ENCODE measurements at places on chromosomes 3 and 15.

GRCh38 chr3:63921741-63922482 is 9.7 kb upstream of the SCAANT1 start:
- no peak for DNase-seq

DNA sequence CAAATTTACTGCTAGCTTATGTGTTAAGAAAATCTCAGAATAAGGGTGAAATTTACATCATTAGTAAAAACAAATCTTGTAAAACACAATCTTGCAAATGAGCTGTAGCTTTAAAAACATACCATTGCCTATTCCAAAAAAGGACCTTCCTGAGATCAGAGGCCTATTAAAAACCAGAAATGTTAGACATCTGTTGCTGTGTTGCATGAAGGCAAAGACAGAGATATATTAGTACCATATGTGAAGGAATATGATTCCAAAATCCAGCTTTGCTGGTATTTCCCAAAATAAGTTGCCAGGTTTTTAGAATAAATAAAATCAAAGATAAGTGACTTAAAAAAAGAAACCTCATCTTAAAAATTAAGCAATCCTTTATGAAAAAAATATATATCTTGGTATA is 504.1 kb upstream of the CDIN1 start:
- peak; percentile 35 for DNase-seq

GRCh38 chr3:13615019-13615528 is 66.1 kb downstream of the FBLN2 start:
- DNase-seq, result no peak

GRCh38 chr3:116337229-116337628 is 108.1 kb downstream of the LSAMP start:
- no peak for DNase-seq

DNA sequence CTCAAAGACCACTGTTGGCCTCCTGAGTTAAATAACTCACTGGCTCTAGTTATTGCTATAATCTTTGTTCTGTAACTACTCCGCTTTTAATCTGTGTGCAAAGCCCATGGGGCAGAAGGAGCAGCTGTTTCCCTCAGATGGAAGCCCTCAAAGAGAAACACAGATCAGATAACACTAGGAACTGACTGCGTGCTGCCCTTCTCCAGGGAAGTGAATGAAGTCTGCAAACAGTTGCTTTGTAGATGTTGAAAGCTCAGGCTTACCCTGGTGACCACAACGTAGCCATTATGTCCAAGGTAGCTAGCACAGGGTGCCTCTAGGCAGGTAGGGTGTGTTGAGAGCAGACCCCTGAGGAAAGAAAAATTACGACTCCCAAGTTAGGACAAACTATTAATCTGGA is 152.3 kb upstream of the STAC start:
- no peak for DNase-seq

DNA sequence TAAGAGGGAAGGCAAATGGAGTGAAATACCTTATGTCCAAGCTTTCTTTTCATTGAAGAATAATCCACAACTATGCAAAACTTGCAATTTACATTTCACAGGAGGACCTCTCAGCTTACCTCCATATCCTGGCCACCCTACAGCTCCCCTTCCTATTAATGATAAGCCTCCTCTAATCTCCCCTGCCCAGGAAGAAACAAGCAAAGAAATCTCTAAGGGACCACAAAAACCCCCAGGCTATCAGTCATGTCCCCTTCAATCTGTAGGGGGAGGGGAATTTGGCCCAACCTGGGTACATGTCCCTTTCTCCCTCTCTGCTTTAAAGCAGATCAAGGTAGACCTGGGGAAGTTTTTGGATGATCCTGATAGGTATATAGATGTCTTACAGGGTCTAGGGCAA is 11.0 kb upstream of the OSBPL11 start:
- no peak for DNase-seq

DNA sequence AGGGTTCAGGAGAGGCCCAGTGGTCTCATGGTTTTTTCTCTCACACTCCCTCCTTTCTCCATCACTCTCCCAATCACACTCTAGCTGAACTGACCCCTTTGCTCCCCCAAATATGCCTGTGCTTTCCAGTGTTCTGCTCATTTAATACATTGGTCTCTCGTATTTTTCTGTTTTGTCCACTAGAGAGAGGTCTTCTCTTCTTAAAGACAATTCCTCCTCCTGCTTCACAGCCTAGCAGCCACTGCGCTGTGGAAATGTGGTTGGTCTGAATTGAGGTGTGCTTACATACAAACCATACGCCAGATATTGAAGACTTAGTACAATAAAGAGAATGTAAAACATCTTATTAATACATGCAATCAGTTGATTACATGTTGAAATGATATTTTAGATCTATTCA is 60.6 kb upstream of the XCR1 start:
- DNase-seq, result peak; percentile 40

DNA sequence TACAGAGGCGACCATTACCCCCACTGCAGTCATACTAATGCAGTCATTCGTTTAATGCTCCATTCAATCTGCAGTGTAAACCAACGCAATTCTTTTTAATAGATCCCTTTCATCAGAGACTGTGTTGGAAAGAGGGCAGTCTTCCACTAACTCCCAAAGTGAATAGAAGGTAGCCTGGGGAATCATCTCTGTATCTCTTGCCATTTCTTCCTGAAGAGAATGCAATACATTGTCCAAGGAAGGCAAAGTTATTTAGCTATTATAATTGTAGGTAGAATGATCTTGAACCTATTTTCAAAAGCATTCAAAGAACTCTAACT is 1.3 kb upstream of the SLITRK3 start:
- DNase-seq, result no peak

- no peak for DNase-seq
Observed at GRCh38 chr3:184558726-184559125, 2.9 kb upstream of the EPHB3 start.

DNA sequence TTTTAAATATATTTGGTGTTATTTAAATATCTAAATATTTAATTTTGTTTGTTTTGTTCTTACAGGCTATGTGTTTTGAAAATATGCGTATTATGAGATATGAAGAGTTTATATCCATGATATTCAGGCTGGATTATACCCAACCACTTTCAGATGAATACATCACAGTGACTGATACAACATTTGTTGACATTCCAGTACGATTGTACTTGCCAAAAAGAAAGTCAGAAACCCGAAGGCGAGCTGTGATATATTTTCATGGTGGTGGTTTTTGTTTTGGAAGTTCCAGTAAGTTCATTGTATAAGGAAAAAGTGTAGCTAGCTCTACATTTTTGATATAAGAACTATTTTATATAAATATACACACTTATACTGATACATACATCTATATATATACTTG is 6.9 kb downstream of the AADACL2 start:
- no peak for DNase-seq

- no peak for DNase-seq
Observed at GRCh38 chr3:76624164-76624563, 415.7 kb upstream of the ROBO2 start.

DNA sequence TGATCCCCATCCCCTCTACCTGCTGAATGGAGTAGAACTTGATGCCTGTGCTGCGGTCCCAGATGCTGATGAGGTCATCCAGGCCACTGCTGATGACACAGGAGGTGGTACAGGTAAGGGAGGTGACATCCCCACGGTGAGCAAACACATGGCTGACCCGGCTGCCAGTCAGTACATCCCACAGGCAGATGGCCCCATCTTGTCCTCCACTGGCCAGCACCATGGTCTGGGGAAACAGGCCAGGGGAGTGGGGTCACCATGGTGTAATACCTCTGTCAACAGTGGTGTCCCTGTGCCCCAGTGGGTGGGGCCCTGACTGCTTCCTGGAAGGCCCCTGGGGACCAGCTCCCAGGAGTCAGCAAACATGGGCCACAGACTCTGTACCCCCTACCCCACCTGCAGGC is 33.3 kb downstream of the PTPN23 start:
- DNase-seq, result no peak

- peak; percentile 13 for DNase-seq
Observed at GRCh38 chr3:48928679-48929078, 10.0 kb downstream of the ARIH2 start.

GRCh38 chr15:101413239-101413638 is 76.3 kb downstream of the PCSK6 start:
- no peak for DNase-seq

DNA sequence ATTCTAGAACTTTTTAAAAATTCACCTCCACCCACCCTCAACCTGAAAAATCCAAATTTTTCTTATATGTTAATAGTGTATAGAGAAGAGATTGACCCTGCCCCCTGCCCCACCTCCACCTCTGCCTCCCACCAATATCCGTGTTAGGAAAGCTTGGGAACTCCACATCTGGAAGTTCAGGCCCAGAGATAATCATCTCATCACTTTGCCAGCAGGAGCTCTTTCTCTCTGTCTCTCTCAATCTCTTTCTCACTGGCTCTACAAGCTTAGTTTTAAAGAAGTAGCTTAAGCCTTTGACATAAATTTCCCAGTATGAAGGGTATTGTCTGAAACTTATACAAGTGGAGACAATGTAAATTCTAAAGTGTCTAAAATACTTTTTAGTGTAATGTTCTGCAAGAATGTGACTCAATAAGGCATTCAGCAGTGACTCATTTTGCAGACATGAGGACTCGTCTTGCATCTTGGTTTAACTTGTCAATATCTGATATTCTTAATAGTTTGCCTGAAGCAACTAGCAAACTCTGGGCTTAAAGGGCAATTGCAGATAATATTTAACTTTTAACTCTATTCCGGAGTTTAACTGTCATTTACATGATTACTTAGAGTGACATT is 299.8 kb upstream of the EPHA3 start:
- DNase-seq, result peak; percentile 65

DNA sequence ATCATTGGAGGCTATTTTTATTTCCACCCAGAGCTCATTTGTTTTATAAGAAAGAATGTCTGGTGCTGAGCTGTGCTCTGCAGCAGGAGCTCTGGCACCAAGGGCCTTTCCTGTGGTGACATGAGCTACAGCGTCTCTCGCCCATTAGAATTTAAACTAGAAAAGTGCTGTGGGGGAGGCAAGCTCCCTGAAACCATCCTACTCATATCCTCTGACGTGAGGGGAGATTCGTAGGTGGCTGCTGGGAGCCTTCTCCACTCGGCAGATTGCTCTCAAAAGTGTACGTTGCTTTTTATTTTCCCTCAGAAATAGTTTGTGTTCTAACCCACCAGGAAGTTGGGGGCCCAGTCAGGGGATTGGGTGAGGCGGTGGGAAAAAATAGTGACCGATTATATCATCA is 76.3 kb upstream of the ARHGEF3 start:
- no peak for DNase-seq

GRCh38 chr3:49998326-49998725 is 58.4 kb downstream of the RBM6 start:
- peak; percentile 18 for DNase-seq

- no peak for DNase-seq
Observed at GRCh38 chr3:40924559-40925141, 274.7 kb upstream of the CTNNB1 start.

DNA sequence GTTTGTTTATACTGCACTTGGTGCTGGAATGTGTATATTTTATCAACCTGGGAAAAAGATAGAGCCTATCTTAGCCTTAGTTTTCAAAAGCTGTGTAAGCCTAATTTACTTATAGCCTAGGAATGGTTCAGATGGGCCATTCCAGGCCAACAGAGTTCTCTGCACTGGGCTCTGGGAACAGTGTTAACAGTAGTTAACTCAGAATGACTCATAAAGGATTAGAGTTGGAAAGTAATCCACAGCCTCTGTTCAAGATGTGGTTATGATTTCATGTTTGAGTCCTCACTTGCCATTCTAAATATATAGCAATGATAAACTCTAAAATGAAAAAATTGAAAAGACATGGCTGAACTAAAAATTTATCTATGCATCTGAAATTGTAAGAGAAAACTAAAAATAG is 22.6 kb upstream of the PEX5L start:
- DNase-seq, result no peak

DNA sequence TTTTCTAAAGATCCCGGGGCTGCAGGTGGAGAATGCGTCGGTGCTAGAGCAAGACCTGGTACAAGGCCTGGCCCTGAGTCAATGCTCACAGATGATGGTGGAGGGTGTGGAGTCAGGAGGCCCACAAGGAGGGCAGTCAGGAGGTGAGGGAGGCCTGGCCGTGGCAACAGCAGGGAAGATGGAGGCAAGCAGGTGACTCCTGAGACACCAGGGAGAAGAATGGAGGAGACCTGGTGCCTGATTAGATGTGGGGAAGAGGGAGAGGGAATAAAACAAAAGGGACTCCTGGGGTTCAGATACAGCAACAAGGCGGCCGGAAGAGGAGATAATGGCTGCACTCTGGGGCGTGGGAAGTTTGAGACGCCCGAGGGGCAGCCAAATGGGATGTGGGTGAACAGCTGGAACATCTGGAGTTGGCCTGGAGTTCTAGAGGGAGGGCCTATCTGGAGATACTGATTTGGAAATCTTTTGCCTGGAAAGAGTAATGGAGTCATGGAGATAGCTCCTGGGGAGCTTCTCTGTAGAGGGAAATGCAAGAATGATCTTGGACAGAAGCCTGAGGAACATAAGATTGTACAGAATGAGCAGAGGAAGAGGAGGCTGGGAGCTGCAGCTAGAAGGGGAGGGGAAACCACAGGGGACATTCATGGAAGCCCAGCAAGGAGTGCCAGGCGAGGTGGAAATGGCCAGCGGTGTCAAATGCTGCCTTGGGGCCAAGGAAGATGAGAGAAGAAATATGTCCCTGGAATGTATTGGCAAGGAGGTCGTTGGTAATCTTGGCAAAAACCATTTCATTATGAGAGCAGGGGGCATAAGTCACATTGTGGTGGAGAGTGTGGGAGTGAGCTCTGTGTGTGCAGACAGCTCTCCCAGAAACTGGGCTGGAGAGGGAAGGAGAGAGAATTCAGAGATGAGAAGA is 67.5 kb upstream of the CORO2B start:
- peak; percentile 80 for DNase-seq

DNA sequence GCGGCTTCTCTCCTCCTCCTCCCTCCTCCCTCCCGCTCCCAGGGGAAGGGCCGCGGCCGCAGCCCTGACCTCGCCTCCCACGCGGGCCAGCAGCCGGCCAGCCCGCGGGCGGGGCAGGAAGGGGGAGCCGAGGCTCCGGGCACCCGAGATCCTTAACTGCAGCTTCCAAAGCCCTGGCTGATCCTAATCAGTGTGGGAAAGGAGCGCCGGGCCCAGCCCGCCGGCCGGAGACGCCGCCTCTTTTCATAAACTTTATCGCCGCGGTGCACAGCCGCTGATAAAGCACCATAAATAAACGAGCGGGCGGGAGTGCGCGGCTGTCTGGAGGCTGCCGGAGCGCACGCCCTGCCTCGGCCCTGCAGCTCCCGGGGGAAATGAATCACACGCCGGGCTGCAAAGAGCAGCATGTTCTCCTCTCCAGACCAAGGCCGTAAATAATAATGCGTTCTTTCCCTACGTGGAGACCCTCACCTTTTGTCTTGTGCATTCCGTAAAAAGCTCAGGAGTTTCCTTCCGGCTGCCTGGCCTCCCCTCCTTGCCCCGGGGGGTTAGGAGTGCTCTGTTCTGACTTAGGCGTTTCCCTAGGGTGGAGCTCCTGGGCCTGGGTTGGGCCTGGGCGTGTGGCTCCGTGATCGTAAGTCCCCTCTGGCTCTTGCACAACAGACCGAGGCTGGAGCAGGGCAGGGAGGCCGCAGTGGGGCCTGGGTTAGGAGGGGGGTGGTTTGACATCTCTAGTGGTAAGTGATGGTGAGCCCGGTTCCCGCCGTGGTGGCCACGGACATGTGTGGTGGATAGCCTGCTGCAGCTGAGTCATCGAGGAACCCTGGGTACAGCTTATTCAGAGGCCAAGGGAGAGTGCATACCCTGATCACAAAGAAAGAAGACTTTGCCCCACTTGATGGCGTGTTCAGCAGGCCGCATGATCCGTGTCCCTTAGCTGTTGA is 132.6 kb upstream of the HES1 start:
- DNase-seq, result peak; percentile 95

GRCh38 chr15:40289140-40289775 is 6.4 kb upstream of the ANKRD63 start:
- DNase-seq, result no peak

- DNase-seq, result no peak
Observed at GRCh38 chr3:141193066-141193830, 38.4 kb upstream of the PXYLP1 start.

- no peak for DNase-seq
Observed at GRCh38 chr15:47437491-47437890, 279.8 kb upstream of the SEMA6D start.

Data from AG20443 (cell line).